Stimulated activated CD8-positive, alpha-beta memory T cell treated with anti-CD3 and anti-CD28 coated beads, Interleukin-4, amount 100 ng/mL, for 4 hours (primary cell): ENCODE measurements at places on chromosomes 3 and 15.

DNA sequence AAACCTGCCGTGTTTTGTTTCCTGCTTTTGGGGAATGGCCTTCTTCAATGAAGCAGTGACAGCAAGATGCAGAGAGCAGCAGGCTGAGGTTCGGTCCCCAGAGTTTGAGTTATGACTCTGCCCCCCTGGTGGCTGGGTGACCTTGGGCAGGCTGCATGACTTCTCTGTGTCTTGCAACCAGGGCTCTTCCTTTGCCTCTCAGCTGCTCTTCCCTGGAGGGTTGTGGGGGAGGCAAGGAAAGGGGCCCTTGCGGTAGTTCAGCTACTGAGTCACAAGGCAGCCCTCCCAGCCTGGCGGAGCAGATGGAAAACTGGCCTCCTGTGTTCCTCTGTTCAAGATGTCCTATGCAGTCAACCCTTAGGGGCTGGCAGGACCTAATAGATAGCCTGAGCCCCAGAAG, 17.1 kb downstream of the CTXND1 start:
- DNase-seq = no peak

DNA sequence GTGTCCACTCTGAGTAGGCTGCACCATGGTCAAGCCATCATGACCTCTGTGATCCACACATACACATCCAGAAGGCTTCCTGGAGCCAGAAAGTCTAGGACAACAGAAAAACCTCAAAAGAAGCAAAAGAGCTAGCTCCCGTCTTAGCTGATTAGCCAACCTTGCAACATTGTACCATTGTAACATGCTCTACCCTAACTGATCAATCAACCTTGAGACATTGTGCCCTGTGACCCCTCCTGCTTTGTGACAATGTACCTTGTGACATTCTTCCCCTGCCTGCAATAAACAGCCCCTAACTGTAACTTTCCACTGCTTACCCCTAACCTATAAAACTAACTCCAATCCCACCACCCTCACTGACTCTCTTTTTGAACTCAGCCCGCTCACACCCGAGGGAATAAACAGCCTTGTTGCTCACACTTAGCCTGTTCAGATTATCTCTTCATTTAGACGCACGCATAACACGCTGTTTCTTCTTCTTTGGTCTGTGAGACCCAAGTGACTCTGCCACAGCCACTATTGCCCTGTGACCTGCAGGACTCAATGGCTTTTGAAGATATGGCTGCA, 1104.6 kb downstream of the OTOL1 start:
- no peak for DNase-seq

- DNase-seq = no peak
Observed at GRCh38 chr3:108474581-108474980, 35.8 kb downstream of the MYH15 start.

DNA sequence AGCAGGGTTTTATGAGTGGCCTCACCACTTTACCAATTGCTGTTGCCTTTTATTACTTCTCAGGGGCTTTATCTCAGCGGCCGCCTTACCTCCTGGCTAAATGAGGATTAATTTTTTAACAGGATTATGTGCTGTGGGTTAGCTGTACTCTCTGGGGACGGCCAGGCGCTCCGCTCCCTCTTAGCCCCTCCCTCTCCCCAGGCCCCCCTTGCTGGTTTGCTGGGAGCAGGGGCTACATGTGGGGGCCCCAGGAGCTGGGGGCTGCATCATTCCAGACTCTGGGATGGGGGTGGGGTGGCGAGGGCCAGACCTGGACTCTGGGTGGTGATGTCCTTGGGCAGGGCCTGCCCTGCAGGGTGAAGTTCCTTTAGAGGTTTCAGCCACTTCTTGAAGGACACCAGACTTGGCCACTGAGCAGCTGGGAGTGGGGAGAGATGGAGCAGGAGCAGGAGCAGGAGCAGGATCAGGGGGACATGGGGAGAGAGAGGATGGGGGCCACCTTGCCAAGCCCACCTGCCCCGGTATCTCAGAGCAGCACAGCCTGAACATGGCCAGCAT, 196.1 kb downstream of the GOLGA6L6 start:
- no peak for DNase-seq

GRCh38 chr15:76061700-76062099, 1.9 kb downstream of the TMEM266 start:
- DNase-seq = no peak

- no peak for DNase-seq
Observed at GRCh38 chr3:62051506-62051905, 321.8 kb downstream of the FEZF2 start.

DNA sequence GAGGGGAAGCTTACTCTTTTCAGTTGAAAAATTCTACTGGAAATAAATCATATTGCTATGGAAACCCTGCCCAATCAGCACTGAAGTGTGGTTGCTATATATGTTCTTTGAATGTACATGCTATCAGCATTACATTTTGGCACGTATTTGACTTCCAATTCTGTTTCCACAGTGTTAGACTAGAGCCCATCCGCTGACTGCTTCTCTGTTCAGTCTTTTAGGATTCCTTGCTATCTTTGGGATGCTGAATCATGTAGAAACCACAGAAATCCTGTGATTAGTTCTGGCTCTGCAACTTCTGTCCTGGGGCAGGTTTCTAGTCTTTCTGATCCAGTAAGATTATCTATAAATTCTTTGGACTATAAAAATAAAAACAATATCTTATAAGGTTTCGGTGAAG, 128.2 kb upstream of the SLC7A14 start:
- no peak for DNase-seq

- DNase-seq = no peak
Observed at GRCh38 chr3:27696906-27697305, 25.2 kb downstream of the EOMES start.

DNA sequence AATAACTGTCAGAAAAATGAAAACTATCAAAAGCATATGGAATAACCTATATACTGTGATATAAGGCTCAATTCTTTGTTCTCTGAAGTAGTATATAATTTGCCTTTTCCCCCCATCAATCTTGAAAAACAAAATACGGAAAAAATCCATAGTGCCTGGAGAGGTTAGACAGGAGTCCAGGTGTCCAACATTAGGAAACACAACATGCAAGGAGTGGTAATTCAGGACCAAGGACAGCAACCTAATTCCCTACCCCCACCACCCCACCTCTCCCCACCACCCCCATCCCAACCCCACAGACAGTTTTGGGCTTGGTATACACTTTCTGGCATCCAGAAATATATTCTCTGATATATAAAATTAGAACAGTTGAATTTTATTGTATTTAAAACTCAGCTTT, 55.1 kb upstream of the SLC25A26 start:
- no peak for DNase-seq

GRCh38 chr15:65263313-65263712, 23.4 kb downstream of the PARP16 start:
- no peak for DNase-seq

DNA sequence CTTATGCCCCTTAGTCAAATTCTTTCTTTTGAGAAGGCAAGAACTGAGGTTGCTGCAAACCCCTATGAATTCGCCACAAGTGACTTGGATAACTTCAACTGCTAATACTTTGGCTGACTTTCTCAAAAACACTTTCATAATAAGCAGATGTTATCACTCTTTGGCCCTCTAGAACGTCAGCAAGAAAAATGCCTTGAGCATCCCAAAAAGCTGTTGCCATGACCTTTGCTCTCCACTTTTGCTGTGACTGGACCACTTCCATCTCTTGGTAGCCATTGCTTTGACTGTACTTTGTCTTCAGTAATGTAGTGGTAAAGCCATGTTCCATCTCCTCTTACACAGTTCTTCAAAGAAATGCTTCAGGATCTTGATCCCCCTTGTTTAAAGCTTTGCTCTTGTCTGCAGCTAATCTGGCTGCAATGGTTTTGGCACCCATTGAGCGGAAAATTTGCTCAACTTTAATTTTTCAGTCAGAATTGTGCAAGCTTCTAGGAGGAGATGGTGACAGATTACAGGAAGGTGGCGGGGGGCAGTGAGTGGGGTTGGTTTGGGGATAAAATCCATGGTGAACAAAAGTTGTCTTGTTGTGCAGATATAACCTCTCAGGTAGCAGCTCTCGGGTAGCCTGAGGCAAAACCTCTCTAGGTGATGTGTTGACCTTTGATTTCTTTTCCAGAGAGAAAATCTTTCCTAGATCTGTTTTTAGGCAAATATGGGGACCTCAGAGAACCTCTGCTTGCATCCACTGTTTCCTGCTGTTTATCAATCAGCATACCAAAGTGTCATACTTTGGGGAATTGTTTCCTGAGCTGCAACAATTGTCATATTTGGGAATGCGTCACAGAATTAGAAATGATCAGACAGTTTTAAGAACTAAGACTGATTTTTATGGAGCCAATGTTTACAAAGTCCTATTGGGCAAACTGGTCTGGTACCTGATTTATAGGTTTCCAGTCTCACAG, 83.6 kb downstream of the CCR1 start:
- no peak for DNase-seq

- no peak for DNase-seq
Observed at GRCh38 chr3:184506561-184506991, 55.0 kb upstream of the EPHB3 start.

DNA sequence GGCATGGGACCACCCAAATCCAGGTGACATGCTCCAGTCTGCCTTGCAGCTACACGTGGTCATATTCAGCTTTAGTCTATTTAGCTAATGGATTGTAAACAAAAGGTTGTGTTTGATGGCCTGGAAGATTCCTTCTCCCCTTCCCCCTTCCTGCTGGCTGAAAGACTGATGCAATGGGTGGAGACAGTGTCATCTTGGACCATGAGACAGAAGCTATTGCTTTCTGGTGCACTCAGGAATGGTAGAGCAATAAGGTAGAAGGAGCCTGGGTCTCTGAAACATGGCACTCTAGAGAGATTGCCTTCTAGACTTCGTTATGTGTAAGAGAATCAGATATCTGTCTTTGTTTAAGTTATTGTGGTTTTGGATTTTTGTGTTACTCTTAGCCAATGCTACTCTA, 25.7 kb upstream of the PTX3 start:
- no peak for DNase-seq

DNA sequence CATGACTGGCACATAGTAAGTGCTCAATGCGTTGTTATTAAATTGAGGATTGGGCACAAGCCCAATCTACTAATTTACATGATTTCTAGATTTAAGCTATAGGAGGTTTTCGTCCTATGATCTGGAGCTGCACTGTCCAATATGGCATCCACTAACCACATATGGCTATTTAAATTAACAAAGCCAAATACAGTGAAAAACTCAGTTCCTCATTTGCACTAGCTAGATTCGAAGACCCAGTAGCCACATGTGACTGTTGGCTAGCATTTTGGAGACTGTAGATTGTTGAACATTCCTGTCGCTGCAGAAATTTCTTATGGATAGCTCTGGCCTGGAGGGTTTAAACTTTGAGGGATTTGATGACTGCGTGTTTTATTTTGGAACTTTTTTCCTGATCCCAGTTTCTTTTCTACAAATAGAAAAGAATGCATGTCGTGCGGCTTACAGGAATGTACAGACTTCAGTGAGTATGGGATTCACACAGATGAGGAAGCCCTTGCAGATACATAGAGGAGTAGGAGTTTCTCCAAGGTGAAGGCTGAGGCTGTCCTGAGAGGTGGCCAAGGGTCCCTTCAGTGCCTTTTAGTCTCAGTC, 82.8 kb downstream of the SLCO3A1 start:
- DNase-seq = no peak

DNA sequence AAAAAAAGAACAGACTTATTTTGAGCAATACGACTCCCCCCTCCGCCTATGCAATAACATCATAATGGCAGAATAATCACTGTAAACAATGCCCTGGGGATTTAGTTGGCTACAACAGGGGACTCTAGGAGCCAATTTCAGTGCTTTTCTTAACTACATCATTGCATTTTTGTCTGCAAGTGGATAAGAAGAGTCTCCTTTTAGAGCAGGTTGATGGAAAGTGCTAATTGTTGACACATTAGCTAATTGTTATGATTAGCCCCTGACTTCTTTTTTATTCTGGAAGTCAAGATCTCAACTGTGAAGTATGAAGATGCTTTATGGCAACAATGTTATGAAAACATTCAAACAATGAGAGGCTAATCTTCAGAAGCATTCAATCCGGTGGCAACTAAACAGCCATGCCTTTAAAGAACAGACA, 121.2 kb downstream of the MECOM start:
- DNase-seq = no peak

- no peak for DNase-seq
Observed at GRCh38 chr3:99716463-99716995, 78.1 kb downstream of the COL8A1 start.

GRCh38 chr3:10291641-10292040, 1.1 kb downstream of the GHRL start:
- DNase-seq = no peak

GRCh38 chr3:54188176-54188791, 65.9 kb downstream of the CACNA2D3 start:
- DNase-seq = no peak

GRCh38 chr3:50423543-50423942, 64.2 kb upstream of the TMEM115 start:
- DNase-seq = no peak

DNA sequence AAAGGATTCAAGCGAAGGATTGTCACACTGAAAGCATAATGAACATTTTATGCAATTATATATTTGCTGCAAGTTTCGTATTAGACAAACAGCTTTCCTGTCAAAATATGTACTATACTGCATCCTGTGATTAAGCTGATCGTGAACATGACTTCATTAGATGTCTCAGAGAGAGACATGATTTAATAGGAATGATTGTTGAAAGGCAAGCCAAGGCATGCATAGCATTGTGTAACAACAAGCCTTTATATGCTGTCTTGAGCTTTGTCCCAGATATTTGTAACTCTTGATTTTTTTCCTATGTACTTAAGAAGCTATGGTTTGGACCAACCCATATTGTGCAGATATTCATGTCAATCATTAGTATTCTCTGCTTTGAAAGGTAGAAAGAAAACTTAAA, 309.1 kb downstream of the KCNH8 start:
- no peak for DNase-seq

DNA sequence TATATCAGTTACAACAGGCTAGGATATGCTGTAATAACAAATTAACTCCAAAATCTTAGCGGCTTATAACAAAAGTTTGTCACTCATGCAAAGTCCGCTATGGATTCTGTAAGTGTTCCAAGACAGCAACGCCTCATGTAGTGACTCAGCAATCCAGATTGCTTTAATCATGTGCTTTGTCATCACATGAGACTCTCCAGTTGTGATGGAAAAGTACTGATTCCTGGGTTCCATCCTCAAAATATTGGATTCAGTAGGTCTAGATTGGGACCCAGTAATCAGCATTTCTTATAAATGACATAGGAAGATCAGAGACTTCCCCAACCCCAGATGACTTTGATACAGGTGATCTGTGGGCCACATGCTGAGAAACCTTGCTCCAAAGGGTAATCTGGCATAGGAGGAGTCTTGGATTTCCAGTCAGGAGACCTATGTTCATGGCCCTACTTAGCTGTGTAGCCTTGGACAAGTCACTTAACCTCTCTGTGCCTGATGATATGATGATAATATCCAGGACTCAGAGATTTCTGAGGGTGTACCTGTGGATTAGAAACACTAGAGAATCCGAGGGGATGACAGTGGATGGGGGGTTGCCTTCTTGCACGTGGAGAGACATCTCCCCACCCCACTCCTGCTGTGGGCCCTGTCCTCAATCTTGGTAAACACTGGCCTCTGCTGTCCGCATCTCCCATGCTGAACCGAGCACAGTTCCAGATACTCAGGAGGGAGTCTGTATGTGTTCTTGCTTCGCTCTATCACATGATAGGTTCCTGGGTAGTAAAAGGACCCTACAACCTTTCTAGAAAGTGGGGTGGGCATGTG, 65.5 kb downstream of the CORO2B start:
- DNase-seq = no peak
